Left colon (tissue), 2 donors: ENCODE measurements at places on chromosomes 11 and 22.

DNA sequence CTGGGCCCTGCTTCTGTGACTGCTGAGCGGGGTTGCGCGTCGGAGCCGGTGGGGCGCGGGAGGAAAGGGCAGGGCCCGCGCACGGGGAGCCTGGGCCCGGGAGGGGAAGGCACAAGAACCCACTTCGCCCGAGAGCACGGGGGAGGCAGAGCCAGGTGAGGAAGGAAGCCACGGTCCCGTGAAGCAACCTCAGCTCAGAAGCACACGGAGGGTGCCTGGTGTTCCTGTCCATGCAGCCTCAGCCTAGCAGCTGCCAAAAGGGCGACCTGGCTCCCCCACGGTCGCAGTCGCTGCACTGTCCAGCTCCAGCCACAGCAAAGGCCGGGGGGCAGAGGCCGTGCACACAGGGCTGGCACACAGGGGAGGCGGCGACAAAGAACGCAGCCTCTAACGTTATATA, 9.3 kb upstream of the CDC42BPG start:
- DNase-seq: no peak

DNA sequence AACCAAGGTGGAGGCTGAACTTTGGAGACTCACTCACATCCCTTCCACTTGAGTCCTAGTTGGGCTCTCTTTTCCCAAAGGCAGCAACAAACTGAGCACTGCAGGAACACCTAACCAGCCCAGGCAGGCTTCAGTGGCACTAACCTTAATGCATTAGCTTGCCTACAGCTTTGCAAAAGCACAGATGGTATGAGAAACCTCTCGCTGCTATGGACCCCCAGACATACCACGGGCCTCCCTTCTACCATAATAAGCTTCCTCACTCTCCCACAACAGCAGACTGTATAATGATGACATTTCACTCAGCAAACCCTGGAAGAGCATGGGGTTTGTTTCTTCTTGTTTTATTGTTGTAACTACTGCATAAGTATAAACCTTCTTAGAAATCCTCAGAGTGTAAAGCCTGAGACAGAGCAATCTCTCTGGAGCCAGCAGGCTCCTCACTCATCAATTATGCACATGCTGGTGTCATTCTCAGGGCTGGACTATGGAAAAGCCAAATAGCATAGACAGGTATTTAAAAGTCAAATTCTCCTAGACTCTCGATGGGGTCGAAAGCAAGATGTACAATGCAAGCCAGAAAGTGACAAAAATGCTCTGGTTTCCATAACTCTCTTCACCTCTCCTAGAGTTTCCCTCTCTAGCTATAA, 167.6 kb downstream of the NXPE2 start:
- DNase-seq: no peak

DNA sequence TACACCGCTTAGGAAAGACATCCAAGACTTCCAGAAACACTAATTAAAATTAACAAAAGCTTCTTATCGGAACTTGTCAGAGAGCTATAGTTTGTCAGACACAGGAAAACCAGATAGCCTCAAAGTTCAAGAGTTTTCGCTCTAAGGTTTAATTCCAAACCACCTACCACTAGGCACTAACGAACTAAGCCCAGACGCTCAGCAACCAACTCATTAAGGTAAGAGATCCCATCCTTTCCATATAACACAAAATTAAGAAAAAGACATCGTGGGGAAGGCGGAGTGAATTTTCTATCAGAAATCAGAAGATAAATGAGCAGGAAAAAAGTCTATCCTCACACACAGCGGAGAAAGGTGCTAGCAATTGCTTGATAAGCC, 382 bp downstream of the IMMP1L start:
- DNase-seq: peak; percentile 6

- DNase-seq: no peak
Observed at GRCh38 chr11:11553573-11553972, 68.2 kb downstream of the GALNT18 start.
